ENCODE measurements at places on chromosomes 6 and 20.

DNA sequence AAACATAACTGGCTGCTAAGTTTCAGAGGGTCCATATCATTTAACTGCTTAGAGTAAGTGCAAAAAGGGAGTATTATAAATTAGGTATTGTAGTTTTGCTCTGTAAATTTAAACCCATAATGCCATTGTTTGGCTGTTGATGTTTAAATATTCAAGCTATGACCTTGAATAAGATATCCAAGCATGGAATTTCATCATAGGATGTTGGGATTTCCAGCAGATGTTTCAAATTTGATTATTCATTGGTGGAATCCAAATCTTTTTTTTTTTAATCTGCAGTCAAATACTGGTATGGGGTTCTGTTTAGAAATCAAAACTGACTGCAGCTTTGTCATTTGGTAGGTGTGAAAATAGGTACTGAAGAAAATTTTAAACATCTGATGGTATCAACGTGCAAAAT is 161.0 kb downstream of the KHDC1L start:
- no peak for DNase-seq

DNA sequence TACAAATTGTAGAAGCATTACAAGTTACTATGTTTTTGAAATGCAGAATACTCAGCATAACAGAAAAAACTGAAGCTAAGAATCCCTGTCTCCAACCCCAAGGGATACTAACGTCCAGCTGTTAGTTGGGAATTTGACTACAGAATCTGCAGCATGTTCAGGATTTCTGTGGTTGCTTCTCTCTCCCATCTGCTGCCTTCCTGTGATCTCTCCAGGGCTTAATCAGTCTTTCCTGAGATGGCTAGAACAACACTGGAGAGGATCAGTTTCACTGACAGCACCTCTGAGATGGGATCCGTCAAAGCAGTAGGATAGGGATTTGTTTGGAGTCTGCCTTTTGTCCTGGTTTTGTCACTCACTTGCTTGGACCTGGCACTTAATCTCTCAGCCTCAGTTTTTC is 73.3 kb upstream of the NUP153 start:
- no peak for DNase-seq

DNA sequence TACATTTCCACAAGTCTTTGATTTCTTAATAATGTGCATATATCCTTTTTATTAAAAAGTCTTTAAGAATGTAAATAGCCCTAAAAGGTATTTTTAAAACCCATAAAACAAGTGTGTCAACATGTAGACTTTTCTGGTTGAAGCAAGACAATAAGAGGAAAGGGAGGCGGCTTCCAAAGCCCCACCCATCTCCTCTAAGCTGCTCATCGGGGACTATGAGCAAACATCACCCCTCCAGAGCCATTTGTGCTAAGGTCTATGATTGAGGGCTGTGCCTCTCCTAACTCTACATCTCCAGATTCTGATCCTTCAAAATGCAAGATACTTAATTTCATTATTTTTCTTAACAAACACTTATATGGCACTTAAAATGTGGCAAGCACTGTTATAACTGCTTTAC is 2.5 kb upstream of the NAA20 start:
- no peak for DNase-seq

GRCh38 chr6:160679402-160679769 is 15.3 kb upstream of the LPA start:
- DNase-seq, result peak; percentile 47

- no peak for DNase-seq
Measured at GRCh38 chr6:53701333-53702218, 36.0 kb upstream of the KLHL31 start.

- DNase-seq, result no peak
Measured at GRCh38 chr6:2863901-2864300, 22.2 kb upstream of the SERPINB1 start.

GRCh38 chr20:56359212-56360132 is 698 bp downstream of the FAM210B start:
- DNase-seq, result peak; percentile 66

DNA sequence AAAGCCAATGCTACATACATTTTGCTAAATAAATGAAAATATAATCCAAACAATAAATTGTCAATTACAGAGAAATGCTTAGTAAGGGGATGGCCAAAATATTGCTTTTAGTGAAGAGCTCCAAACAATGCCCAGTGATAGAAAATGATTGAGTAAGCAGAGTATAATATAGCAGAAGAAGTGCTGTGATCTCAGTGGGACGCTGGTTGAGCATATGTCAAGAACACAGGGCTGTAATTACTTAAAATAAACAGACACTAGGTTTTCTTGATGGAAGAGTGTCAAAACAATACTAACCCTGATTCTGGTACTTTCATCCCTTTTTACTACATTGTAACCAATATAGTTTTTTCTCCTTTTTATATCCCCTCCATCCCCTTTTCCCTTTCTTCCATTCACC is 150.3 kb downstream of the GRIK2 start:
- no peak for DNase-seq

GRCh38 chr6:14634072-14634471 is 516.5 kb downstream of the CD83 start:
- DNase-seq, result no peak

GRCh38 chr6:140846503-140847261 is 1286.0 kb upstream of the GJE1 start:
- DNase-seq, result no peak

GRCh38 chr20:9989066-9989724 is 45.6 kb upstream of the ANKEF1 start:
- no peak for DNase-seq

DNA sequence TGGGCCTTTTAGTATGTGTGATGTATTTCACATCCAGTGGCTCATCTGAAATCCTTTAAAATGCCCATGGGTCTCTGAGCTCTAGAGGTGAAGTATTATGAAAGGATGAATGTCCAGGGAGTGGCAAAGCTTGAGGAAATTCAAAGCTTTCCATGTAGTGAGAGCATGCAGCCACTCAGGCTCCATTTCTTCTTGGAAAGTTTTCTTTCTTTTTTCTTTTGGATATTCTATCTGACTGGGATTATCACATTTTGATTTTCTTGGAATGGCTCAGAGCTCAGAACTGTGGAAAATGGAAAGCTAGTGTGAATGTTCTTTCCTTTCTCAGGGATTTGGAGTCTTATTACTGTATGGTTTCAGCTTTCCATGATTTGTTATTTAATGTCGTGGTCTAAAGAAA is 397.4 kb downstream of the CD109 start:
- no peak for DNase-seq

DNA sequence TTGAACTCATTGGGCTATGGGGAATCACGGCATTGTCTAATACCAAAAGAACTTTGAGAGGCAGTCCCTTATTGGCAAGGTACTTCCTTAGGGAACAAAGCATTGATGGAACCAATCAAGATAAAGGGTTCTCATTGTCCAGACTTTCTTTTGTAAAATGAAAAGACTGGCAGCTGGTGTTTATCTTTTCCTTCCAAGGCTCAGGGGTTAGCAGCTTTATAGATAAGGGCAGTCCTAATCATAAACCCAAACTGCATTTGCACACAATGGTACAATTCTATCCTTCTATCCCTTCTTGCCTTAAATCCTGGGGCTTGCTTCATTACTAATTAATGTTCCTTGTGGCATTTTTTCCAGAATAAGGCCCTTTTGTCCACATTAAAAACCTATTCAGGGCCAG is 28.6 kb downstream of the CDK19 start:
- DNase-seq, result no peak

DNA sequence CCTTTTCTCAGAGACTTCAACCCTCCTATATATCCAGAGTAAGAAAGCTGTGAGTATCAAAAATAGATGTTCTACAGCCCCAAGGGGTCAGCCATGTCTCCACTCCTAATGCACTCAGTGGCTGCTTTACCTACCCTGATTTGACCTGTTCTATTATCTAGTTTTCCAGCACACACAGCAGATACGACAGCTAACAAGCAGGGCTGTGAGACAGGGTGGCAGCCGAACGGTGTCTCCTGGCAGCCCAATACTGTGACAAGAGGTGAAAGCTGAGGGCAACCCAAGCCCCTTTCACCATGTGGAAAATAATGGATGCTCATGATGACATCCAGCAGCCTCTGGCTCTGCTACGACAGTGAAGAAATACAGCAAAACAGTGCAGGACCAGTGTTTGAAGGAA is 67.9 kb downstream of the KIF13A start:
- DNase-seq, result no peak

- DNase-seq, result no peak
Measured at GRCh38 chr20:14569641-14570040, 232.2 kb upstream of the FLRT3 start.

- DNase-seq, result no peak
Measured at GRCh38 chr6:142825760-142826159, 119.2 kb downstream of the HIVEP2 start.

DNA sequence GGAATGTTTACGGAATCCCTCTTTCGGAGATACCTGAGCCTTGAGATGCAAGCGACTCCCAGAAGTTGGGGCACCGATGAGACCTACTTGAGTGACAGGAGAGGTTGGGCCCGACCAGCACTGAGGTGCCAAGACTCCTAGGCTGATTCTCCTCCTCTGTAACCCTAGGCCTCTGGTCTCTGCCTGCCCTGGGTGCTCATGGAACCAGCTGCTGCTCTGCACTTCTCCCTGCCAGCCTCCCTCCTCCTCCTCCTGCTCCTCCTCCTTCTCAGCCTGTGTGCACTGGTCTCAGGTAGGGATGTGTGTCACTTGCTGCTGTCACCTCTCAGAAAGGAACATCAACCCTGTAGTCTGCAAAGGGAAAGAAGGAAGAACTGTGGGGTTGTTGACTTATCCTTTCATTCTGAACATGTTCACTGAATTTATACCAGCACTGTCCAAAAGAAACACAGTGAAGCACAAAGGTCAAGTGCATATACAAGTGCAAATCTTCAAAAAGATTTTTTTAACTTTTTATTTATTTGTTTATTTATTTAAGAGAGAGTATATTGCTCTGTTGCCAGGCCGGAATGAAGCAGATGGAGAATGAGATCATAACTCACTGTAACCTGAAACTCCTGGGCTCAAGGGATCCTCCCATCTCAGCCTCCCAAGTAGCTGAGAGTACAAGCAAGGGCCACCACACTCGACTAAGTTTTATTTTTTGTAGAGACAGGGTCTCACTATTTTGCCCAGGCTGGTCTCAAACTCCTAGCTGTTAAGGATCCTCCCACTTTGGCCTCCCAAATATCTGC is 913 bp downstream of the BTN2A2 start:
- DNase-seq, result peak; percentile 58

- no peak for DNase-seq
Measured at GRCh38 chr6:169082817-169083507, 170.7 kb downstream of the THBS2 start.
